ENCODE measurements at places on chromosomes 7 and 10. TPM values are rescaled to one million over a fixed set of nuclear protein-coding genes. Genes with fewer than 3 reads are reported as not detected.
A peak's percentile ranks its signal among the peaks of the same experiment; 100 is the strongest.

DNA sequence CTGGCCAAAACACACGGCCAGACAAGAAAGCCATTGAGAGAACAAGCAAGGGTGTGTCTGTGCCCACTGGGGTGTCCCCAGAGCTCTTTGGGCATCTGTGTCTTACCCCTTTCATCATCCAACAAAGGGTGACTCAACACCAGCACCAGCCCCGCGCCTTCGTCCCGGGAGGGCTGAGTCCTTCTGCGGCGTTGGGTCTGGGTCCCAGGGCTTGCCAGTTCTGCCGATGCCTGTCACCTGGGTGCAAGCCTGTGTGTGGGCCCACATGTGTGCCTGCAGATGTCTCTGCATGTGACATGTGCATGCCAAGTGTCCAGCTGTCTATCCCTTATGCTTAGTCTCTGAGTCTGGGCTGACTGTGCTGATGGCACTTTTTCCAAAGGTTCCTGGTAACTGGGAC, 24.4 kb upstream of the ELN start:
- H3K36me3 ChIP-seq, result no peaks in the 10 kb centered on the region
- H3K4me3 ChIP-seq, result no peak overlapping the region
- H3K27ac ChIP-seq, result peak overlapping the region; percentile 83
- no peak for DNase-seq
- peaks cover 25% of the 10 kb centered on the region for H3K4me1 ChIP-seq
- no peaks in the 10 kb centered on the region for H3K27me3 ChIP-seq

DNA sequence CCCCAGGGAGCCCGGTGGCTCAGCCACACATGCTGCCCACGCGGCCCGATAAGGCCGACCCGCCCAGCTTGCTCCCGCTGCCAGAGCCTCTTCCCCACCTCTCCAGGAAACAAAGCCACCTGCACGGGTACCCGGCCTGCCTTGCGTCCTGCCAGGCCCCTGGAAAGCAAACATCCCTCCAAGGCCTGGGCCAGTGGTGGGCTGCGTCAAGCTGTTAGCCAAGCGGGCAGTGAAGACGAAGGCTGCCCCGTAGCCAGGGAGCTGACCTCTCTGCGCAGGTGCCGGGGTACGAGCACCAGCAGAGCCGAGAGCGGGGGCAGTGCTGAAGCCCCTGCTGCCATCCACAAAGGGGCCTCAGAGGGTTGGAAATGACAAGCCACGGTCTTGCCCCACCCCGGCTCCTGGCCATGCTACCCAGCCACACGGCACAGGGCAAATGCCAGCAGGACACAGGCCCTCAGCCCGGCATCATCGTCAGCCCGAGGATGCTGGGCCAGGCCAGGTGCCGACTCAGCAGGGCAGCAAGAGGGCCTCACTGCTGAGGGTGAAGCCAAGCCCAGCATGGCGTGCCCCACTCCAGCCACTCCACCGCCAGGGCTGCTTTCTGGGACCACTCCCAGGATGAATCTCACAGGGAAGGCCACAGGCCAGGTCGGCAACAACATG, 140.0 kb downstream of the PTPRN2 start:
- no peak overlapping the region for H3K27ac ChIP-seq
- no peak overlapping the region for H3K4me3 ChIP-seq
- no peaks in the 10 kb centered on the region for H3K36me3 ChIP-seq
- no peaks in the 10 kb centered on the region for H3K4me1 ChIP-seq
- no peaks in the 10 kb centered on the region for H3K27me3 ChIP-seq

- no peaks in the 10 kb centered on the region for H3K27me3 ChIP-seq
- peaks cover 2% of the 10 kb centered on the region for H3K36me3 ChIP-seq
- peak; percentile 47 for DNase-seq
- peaks cover 41% of the 10 kb centered on the region for H3K4me1 ChIP-seq
Measured at GRCh38 chr7:44085546-44085945, 3.2 kb upstream of the POLM start.

- peaks cover 14% of the 10 kb centered on the region for H3K27me3 ChIP-seq
- no peak overlapping the region for H3K4me3 ChIP-seq
- H3K27ac ChIP-seq, result no peak overlapping the region
- H3K36me3 ChIP-seq, result no peaks in the 10 kb centered on the region
- no peaks in the 10 kb centered on the region for H3K4me1 ChIP-seq
- no peak for DNase-seq
Measured at GRCh38 chr7:129159539-129159938, 15.0 kb downstream of the TSPAN33 start.

DNA sequence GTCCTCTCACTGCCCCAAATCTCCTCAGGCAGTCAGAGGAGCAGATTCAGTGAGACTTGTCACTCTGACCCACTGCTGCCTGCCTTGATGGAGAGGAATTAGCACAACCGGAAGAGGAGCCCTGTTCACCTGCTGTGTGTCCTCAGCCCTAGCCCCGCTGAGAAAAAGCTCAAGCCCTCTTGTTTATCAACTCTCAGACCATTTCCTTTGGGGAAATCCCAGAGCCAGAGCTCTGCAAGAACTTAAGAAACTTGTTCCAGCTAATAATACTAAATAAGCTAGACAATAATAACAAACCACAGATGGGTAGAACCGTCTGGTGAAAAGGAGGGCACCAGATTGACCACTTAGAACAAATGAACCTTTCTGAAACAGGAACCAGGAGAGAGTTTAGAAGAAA, 37.7 kb upstream of the ITGB1 start:
- no peak overlapping the region for H3K4me3 ChIP-seq
- peaks cover 3% of the 10 kb centered on the region for H3K4me1 ChIP-seq
- no peaks in the 10 kb centered on the region for H3K27me3 ChIP-seq

LRRD1 gene
- total RNA-seq, result 0.29 TPM

CRYGN gene
- total RNA-seq, result 0.59 TPM

Data from osteoblast (primary cell).